ENCODE measurements at places on chromosomes 6 and 20.

DNA sequence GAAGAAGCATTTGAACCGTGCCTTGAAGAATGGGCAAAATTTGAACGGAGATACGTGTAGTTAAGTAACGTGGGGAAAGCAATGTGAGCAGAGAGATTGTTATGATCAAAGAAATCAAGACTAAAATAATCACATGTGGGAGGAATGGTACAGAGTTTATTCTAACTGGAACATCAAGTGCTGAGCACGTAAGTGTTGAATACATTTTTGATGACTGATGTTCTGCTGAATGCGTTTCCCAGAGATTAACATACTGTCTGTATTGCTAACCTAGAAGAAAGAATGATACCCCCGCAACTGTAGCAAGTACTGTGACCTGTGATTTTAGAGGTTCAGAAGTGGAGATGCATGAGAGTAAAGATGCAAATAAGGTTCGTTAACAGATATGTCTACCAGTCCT, 146.9 kb upstream of the EPHA7 start:
- no peaks in the 10 kb centered on the region for H3K27me3 ChIP-seq
- H3K36me3 ChIP-seq: no peaks in the 10 kb centered on the region
- no peak overlapping the region for H3K27ac ChIP-seq
- H3K4me1 ChIP-seq: no peaks in the 10 kb centered on the region
- DNase-seq: no peak

- peaks cover 9% of the 10 kb centered on the region for H3K4me1 ChIP-seq
- H3K4me3 ChIP-seq: peak overlapping the region; percentile 100
- peaks cover 3% of the 10 kb centered on the region for H3K36me3 ChIP-seq
- H3K27ac ChIP-seq: peak overlapping the region; percentile 93
- DNase-seq: peak; percentile 14
- no peaks in the 10 kb centered on the region for H3K27me3 ChIP-seq
Observed at GRCh38 chr6:118652051-118652615, 742 bp upstream of the CEP85L start.

DNA sequence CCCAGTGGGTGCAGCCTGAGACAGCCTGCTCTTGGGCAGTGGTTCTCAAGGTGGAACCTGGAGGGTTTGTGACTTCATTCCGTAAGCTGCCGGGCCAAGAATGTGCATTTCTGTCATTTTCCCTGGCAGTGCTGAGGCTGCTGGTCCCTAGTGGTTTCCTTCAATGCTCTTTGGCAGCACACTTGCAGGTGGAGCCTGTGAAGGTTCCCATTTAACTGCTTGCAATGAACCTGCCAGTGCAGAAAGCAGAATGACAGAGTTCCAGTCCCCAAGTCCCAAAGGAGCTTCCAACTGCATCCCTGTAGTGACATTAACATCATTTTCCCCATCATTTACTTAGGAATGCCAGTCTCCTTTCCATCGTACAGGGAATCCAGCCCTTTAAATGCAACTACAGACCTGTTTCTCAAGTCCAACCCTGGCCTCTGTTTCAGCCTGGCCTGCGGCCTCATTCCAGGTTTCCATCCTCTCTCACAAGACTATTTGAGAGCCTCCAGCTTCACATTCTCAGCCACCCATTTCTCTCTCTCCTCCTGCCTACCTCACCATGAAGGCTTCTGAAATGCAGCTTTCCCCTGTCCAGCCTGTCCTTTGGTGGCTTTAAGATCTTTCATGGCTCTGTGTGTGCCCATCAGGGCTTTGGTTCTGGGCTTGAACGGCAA, 149.7 kb upstream of the GGTLC1 start:
- no peak overlapping the region for H3K4me3 ChIP-seq
- no peaks in the 10 kb centered on the region for H3K27me3 ChIP-seq
- H3K36me3 ChIP-seq: no peaks in the 10 kb centered on the region

DNA sequence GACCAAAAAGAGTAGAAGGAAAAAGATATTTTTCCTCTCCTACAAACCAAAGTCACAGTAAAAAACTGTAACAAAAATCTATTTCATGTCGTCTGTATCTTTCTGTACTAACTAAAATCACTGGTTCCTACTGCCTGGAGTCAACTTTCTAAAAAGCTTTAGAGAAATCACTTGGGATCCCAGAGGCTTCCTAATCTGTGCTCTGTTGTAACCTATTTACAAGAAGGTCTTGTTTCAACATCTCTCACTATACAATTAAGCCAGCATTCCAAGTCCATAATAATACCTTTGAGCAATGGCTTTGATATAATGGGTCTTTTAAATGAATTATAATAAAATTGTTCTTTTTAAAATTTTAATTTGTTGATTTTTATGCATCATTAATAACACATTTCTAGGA, 20.4 kb downstream of the RAB23 start:
- no peak overlapping the region for H3K4me3 ChIP-seq
- no peak for DNase-seq
- H3K27me3 ChIP-seq: no peaks in the 10 kb centered on the region
- H3K36me3 ChIP-seq: no peaks in the 10 kb centered on the region

GRCh38 chr20:19976595-19977372, 40.4 kb upstream of the NAA20 start:
- DNase-seq: no peak
- no peaks in the 10 kb centered on the region for H3K4me1 ChIP-seq
- no peak overlapping the region for H3K4me3 ChIP-seq
- no peaks in the 10 kb centered on the region for H3K27me3 ChIP-seq

- H3K36me3 ChIP-seq: no peaks in the 10 kb centered on the region
- peaks cover 6% of the 10 kb centered on the region for H3K4me1 ChIP-seq
- no peak for DNase-seq
- no peak overlapping the region for H3K27ac ChIP-seq
- H3K4me3 ChIP-seq: no peak overlapping the region
- peaks cover 11% of the 10 kb centered on the region for H3K27me3 ChIP-seq
Observed at GRCh38 chr20:53030061-53030460, 57.9 kb downstream of the TSHZ2 start.

DNA sequence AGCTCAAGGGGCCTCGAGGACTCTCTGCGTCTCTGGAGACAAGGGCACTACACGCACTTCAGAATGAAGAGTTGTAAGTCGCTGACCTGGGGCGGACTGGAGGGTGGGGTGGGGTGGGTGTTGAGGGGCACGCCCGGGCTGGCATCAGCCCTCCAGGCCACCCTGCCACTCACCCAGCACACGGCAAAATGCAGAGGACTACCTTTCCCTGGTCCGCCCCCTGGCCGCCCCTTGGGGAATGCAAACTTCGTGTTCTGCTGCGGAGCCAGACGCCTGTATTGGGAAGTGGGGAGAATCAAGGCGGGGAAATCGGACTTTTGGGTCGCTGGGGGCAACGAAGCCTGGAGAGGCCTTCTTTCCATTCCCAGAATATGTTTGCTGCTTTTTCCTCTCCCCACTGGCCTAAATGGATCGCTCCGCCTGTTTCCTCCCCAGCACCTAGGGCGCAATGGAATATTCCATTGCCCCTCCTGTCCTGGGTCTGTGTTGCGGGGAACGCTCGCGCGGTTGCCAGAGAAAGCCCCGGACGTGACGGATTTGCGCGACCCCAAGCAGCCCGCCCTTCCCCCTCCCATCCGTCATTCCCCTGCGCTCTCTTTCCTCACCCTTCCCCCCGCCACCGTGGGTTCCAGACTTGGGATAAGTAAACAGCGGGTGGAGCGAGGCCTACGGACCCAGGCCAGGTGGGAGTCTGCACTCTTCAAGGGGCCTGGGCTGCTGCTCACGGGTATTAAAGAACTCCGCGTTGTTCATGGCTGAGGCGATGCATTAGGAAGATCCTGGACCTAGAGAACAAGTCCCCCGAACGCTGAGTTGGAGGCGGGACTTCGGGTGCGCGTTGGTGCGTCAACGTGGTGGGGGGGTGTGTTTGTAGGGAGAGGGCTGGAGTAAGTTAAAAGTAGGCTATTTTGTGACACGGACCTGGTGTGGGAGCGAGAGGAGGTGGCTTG, at the start of gene PPT2:
TSS of gene PPT2 (plus strand) at position 578 of the 950 bp plus-strand sequence. CDS start 454 bp downstream, outside the sequence.
- peak within 1 kb of the TSS; percentile 84 for H3K4me3 ChIP-seq
- H3K4me1 ChIP-seq: peaks cover 24% of the 10 kb centered on the region
- peaks cover 2% of the 10 kb centered on the region for H3K36me3 ChIP-seq
- no peak for DNase-seq
- H3K27ac ChIP-seq: peak within 1 kb of the TSS; percentile 0

- H3K27ac ChIP-seq: peak overlapping the region; percentile 75
- H3K36me3 ChIP-seq: peaks cover 28% of the 10 kb centered on the region
- no peak overlapping the region for H3K4me3 ChIP-seq
- no peak for DNase-seq
- H3K27me3 ChIP-seq: no peaks in the 10 kb centered on the region
Observed at GRCh38 chr6:69705954-69706353, 90.9 kb downstream of the LMBRD1 start.
